ENCODE measurements at places on chromosomes 11 and 22.

DNA sequence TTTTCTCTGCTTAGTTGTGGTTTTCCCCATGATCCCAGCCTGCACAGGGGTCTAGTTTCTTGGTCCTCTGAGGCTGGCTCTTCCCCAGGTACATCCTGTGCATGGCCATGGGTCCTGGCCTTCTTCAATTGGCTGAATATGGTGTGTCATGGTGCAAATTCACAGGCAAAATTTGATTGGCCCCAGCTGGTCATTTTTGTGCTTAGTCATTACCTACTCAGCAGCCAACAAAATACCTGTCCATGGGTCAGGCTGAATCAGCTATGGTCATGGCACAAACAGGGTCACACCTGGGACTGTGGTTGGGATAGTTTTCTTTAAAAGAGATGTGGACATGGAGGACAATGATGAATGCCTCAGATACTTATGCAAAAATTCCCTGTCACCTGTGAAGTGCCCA, 85.7 kb downstream of the CSNK2A3 start:
- DNase-seq: no peak

- no peak for DNase-seq
Measured at GRCh38 chr22:45329530-45329936, 19.8 kb downstream of the FAM118A start.

GRCh38 chr11:22431106-22431505, 92.9 kb downstream of the SLC17A6 start:
- no peak for DNase-seq

GRCh38 chr11:67371911-67372320, 1.5 kb downstream of the CLCF1 start:
- no peak for DNase-seq

DNA sequence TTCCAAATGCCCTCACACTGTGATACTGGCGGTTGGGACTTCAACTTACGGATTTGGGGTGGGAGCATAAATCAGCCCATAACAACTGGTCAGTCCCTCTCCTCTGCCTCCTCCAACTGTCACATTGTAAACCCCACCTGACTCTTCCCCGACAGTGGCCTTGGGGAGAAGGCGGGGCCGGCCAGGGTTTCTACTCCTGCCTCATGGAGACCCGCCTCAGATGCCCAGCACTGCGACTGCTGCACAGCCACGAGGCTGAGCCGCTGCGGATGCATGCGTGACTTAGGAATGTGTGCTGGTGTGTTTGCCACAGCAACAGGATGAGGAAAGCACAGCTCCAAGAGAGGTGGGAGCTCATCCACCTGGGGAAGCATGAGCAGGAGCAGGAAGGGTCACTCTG, 914.2 kb downstream of the NTM start:
- no peak for DNase-seq

DNA sequence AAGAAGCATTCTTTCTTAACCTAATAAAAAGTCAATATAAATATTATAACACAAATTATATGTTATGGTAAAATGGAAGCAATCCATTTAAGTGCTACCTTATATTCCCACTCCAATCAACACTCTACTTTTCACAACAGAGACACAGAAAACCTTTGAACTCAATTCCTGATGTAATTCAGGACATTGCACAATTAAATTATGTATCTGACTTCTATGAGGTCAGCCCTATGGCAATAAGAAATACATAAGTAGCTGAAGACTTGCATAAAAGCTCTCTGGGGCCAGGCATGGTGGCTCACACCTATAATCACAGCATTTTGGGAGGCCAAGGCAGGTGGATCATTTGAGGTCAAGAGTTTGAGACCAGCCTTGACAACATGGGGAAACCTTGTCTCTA, 6.8 kb downstream of the OR4D10 start:
- no peak for DNase-seq

GRCh38 chr11:41281131-41281742, 178.2 kb downstream of the LRRC4C start:
- DNase-seq: no peak

DNA sequence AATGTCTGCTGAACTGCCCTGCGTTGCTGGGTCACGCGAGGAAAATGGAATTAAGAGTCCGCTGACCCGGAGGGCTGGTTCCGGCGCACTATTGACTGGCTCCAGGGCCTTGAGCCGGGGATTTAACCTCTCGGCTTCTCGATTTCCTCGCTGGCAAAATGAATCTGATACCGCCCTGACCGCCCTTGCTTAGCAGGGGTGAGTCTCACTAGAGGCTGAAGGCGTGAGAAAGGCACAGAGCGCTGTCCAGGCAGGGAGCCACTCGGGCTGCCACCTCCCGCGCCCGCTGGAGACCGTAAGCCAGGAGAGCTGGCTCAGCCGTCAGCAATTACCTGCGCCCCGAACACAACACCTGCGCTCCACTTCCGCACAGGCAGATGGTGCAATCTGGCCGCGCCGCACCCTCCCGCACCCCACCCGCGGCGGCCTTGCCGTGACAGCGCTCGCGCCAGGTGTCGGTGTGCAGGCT, 65.6 kb downstream of the BUD13 start:
- no peak for DNase-seq

DNA sequence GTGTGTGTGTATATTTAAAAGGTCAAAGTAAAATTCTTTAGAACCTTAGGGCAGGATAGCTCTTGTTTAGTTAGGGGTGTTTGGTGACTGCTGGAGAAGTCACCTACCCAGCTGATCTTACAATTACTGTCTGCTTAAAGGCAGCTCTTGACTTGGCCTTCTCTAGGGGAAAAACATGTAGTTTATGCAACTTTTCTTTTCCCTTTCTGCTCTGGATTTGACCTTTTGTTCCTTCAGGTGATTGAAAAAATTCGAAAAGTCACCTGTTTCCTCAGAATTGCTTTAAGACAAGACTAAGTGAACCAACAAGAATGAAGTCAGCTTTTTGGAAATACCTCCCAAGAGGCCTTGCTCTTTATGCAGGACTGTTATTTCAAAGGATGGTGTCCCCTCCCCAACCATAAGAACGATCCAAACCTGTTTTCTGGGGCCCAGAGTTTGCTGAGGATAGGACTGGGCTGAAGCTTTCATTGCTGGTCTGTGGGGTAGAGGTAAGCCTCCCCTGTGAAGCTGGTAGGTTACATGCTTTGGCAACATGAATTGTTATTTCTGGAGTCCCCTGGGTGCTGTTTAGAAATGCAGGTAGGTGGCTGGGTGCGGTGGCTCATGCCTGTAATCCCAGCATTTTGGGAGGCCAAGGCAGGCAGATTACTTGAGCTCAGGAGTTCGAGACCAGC, 111.2 kb downstream of the PTPRJ start:
- no peak for DNase-seq

All from Panc1 (cell line).